ENCODE measurements at places on chromosomes 1 and 21. TPM values are rescaled to one million over a fixed set of nuclear protein-coding genes. Genes with fewer than 3 reads are reported as not detected.

HPDL gene
- total RNA-seq = 2.5 TPM

DNA sequence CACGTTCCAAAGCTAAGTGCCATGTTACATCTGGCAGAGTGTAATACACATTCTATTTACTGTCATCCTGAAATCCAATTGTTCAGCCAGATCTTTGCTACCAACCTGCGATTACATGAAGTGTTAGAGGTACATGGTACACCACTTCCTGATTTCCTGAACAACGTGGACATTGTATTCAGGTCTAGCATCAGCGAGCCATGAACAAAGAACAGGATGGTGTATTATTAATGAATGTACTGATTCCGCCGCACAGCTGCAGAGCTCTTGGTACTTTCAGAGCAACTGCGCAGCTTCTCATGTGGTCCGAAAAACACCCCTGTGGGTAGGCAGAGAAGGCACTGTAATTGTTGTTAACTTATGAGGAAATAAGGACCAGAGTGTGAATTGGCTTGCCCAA is 511.4 kb downstream of the AJAP1 start:
- DNase-seq = no peak

DNA sequence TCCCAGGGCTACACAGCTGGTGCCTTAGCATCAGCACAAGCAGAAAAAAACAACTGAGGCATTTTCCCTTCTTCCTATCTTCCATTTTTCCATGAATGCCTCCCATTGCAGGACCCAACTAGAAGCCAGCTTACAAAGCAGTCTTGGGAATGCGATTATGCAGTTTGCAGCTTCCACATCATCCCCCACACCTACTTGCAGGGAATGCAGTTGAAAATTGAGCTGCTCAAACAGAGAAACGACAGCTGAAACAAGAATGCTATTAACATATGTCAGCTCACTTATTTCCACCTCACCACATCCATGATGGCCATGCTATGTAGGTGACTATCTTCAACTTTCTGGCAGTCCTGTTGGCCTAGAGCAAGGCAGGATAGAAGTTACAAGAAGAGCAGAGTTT is 150.6 kb upstream of the KCTD3 start:
- no peak for DNase-seq

- no peak for DNase-seq
Measured at GRCh38 chr1:175422156-175422555, 229.6 kb upstream of the KIAA0040 start.

AMY2A gene
- not detected for total RNA-seq

TEKT2 gene
- total RNA-seq = 0.80 TPM

GRCh38 chr1:198167436-198167934 is 10.7 kb downstream of the NEK7 start:
- DNase-seq = no peak

- DNase-seq = no peak
Measured at GRCh38 chr1:234512451-234512861, 33.5 kb upstream of the TARBP1 start.

DNA sequence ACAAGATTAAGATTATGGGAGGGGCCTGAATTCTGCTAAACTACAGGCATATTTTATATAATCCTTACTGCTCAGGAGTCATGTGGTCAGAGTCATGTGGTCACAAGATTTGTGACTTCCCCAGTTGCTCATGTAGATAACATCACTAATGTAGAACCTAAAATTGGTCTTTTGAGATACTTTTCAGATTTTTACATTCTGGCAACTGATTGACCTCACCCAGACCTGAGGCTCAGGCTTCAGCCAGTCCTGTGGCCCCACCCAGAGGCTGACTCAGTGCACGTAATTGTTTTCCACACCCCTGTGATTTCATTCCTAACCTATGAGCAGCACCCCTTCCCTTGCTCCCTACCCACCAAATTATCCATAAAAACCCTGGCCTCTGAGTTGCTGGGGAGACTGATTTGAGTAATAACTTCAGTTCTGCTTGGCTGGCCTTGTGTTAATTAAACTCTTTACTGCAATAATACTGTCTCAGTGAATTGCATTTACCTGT is 41.7 kb upstream of the ZNF326 start:
- DNase-seq = peak; percentile 16

DNA sequence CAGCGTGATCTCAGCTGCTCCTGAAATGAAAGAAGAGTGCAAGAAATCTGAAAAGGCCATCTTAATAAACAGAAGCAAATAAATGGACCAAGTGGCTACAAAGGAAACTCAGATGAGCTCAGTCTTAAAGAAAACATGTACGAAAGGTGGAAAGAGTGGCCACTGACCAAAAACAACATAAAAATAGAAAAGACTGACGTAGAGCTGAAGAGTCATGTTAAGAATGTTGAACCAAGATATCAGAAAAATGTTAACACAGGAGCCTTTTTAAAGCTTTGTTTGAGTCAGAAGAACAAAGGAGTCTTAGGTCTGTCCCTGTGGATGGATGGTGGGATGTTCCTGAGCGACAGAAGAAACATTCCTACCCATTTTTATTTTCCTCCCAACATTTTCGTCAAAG is 30.8 kb upstream of the ZNF648 start:
- DNase-seq = no peak

LCE1C gene
- not detected for total RNA-seq

TMIGD3 gene
- 1.1 TPM for total RNA-seq

GRCh38 chr1:236608930-236609726 is 4.8 kb upstream of the HEATR1 start:
- peak; percentile 77 for DNase-seq

GRCh38 chr1:75341537-75341936 is 207.3 kb downstream of the LHX8 start:
- no peak for DNase-seq

- no peak for DNase-seq
Measured at GRCh38 chr1:204961765-204962419, 81.1 kb upstream of the CNTN2 start.

DNA sequence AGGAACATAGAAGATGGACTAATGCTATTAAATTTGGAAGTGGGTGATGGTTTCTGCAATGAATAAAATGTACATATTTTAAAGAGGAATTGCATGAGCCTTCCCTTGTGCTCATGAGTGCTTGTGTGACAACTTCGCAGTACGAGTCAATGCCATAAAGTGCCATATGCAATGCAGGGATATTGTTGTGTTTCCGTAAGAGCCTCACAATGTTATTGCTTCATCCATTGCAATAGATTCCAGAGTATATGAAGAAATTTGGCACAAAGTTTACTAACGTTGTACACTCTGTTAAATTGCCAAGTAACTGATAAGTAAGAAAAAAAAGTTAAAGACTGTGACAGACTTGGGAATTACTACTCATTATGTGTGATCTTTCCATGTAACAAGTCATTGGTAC is 22.3 kb downstream of the BTG3 start:
- DNase-seq = no peak

DNA sequence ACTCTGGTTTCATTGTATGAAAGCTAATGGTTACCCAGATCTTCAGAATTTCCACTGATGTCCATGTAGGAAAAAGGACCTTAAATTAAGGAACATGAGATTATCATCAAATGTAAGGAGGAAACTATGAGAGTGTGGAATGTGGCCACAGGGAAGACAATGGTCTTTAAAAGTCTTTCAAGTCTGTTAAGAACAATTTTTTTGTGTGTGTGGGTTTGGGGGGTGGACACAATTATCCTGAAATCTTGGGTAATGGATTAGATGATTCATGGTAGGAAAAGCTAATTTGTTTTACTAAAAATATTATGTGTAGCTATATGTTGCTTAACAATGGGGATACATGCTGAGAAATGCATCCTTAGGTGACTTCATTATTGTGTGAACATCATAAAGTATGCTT is 72.9 kb downstream of the PLA2G4A start:
- DNase-seq = no peak

MAP1LC3C gene
- total RNA-seq = 1.7 TPM

OR10Z1 gene
- not detected for total RNA-seq

OR6N1 gene
- total RNA-seq = not detected

ILDR2 gene
- total RNA-seq = 1.2 TPM

DNA sequence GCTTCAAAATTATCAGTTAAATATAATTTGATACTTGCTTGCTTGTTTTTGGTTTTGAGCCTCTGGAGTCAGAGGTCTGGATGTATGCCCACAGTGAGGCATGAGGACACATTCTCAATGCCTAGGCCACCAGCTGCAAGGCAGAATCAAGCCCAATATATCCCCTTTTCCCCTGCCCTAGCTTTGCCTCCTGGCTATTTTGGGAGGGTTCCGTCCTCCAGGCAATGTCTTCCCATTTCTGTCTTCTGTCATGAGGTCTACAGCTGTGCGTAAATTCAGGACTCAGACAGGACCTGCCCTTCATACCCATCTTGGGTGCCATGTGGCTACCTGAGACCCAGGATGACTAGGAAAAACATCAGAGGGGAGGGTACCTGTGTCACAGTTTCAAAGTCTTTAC is 19.2 kb downstream of the NRDC start:
- no peak for DNase-seq

- no peak for DNase-seq
Measured at GRCh38 chr1:178539291-178539690, 26.4 kb downstream of the TEX35 start.

LCE3D gene
- not detected for total RNA-seq

SPATA21 gene
- not detected for total RNA-seq

MROH9 gene
- not detected for total RNA-seq

DNA sequence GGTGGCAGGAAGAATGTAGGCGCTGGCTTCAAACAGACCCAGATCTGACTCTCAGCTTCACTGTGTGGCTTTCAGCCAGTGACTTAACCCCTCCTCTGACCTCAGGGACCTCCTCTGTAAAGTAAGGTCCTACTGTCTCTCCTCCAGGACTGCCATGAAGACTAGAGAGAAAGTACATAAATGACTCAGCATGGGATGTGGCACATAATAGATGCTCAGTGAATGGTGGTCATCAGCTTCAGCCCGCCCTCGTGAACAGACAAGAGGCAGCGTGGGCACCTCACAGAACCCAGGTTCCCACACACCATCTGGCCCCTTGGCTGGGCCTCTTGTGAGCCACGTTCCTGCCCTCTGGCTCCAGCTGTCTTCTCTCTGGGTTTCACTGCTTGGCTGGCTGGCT is 126.0 kb downstream of the SYF2 start:
- no peak for DNase-seq

DNA sequence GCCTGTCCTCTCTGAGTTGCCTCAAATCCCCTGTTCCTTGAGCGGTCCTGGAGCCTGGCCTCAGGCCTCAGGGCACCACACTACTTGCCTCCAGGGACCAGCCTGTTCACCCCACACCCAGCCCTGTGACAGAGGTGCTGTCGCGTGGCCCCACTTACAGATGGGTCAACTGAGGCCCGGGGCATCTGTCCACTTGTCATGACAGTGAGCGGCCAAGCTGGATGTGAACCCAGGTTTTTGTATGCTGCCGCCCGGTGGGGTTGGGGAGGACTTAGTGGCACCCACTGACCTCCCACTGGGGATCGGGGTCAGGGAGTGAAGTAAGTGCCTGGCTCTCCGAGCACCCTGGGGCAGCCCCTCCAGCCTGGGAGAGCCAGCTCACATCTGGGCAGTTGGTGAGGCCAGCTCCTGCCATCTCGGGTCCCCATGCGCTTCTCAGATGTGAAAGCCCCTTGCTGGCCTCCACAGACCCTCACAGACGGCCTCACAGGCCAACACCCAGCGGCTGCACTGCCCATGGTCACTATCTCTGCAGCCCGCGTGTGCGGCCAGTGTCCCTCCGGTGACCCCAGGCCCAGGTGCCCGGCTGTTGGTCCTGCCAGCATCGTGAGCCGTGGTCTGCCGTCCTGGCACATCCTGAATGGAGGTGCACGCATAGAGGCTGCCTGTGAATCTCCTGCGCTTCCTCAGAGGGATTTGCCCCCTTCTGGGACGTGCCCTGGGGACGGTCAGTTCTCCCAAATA is 9.3 kb upstream of the FAAP20 start:
- no peak for DNase-seq

RHOU gene
- 10.2 TPM for total RNA-seq

CLCA1 gene
- total RNA-seq = not detected

DNASE2B gene
- not detected for total RNA-seq

- DNase-seq = no peak
Measured at GRCh38 chr1:30704271-30704670, 19.1 kb downstream of the MATN1 start.

- DNase-seq = no peak
Measured at GRCh38 chr1:159921700-159922504, 3.4 kb downstream of the TAGLN2 start.

- DNase-seq = no peak
Measured at GRCh38 chr1:60916906-60917305, 165.5 kb upstream of the NFIA start.

DNA sequence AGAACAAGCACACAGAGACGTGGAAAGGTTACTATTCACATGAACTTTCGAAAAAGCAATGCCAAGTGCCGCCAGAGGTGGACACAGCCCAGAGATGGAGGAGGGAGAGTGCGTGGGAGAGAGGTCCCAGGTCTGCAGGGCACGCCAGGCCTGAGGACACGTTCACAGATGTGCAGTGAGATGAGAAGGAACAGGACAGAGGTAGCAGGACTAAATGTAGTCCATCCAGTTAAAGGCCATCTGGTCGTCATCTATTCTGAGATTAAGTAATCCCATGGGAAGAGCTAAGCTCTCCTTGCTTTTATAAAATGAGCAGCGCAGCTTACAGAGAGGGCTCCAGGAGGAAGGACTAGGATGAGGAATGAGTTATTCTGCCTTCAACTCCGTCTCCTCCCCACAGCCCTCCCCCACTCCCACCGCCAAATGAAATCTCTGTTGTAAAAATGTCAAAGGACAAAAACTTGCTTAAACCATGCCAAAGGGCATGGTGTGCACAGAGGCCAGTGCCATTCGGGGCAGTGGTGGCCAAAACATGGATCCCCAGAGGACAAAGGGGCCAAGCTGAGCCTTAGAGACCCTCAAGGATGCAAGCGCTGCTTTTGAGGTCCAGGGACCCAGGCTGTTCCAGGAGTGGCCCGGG is 85.4 kb upstream of the SLC25A33 start:
- DNase-seq = no peak

DNA sequence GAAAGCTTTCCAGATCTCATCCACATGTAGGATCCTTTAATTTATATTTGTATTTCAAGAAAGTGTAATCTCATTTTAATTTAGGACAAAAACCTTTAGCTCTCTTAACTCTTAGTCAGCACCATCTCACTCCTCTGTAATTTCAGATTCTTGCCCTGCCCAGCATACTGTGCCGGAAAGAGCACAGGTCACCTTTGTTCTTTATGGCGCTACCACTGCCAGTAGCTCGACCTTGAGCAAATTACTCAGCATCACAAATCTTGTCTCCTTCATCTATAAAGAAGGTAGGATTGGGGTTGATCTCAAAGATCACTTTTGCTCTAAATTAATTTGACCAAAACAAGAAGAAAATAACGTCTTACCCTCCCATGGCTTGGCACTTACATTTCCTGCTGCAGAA is 56.1 kb upstream of the ZC3H11B start:
- no peak for DNase-seq

DNA sequence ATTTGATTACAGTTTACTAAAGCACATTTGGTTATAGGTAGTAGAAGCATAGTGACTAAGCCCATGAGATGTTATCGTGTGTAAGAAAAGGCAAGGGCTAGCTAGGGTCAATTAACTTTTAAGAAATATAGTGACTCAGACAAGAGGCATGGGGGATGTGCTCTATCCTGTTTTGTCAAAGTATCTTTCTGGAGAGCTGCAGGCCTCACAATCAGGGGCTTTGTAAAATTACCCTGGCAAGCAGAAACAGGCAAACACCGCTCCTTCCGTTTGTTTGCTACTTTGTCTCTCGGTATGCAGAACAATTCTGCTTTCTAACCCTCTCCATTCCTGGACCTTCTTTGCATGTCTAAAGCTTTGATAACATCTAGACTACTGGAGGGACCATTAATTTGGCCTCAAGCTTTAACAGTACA is 26.1 kb upstream of the ZNF697 start:
- DNase-seq = no peak

All from endothelial cell (in vitro differentiated cells).